ENCODE measurements at places on chromosomes 12 and 14.

- no peak for DNase-seq
Observed at GRCh38 chr12:57149245-57149900, 2.0 kb upstream of the LRP1-AS start.

GRCh38 chr12:1799051-1799881 is 21.1 kb upstream of the LRTM2 start:
- no peak for DNase-seq

GRCh38 chr14:64506721-64507120 is 2.2 kb downstream of the ZBTB1 start:
- no peak for DNase-seq

- DNase-seq = no peak
Observed at GRCh38 chr12:58424735-58425392, 483.5 kb downstream of the ATP23 start.

DNA sequence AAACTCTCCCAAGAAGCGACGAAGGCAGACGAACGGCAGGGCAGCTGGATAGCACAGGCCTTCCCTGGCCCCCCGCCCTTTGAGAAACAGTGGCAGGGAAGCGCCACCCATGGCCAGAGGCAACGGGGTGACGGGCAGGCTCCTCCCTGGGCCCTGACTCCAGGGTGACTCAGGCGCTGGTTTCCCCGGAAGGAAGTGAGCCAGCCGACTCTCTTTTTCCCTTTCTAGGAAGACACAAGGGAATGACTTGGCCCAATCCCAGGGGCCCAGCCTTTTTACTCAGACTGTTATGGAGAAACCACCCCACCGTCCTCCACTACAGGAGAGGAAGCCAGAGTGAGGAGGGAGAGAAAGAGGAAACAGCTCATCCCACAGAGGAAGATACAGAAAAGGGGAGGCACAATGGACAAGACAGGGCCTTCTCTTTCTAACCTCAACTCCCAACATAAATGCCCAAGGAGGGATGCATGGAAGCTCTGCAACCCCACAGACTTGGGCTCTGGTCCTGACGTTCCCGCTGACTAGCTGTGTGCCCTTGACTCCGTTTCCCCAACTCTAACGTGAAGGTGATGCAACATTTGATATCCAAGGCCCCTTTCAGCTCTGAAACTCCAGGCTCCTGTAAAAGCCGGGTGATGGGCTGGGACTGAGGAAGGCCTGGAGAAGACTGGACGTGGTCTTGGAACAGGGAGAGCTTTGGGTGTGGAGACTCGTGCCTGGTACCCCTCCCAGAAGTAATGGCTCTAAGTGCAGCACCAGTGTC is 27.9 kb downstream of the ACTN1 start:
- no peak for DNase-seq

DNA sequence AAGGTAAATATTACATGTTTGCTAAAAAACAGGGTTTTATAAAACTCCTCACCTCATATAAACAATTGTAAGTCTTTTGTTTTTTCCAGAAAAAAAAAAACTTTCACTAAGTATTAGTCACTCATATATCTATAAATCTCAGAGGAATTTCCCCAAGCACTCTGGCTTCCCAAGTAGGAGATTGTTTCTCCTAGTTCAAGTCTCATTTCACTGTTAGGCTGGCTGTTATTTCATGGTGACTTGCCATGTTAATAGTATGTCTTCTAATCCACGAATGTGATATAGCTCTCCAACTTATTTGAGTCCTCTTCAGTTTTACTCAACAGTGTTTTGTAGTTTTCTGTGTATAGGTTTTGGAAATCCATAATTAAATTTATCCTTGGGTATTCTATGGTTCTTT is 61.6 kb downstream of the CAPZA3 start:
- DNase-seq = no peak
